Stomach (tissue), 19 donors: ENCODE measurements at places on chromosomes 4 and X. TPM values are rescaled to one million over a fixed set of nuclear protein-coding genes. Genes with fewer than 3 reads are reported as not detected.

TMPRSS11A gene
- not detected for total RNA-seq

STK32B gene
- 4.3 TPM for total RNA-seq

FAM47A gene
- total RNA-seq: not detected

ETDB gene
- total RNA-seq: not detected

TBC1D19 gene
- 57.6 TPM for total RNA-seq

CDKL2 gene
- total RNA-seq: 0.58 TPM

SOD3 gene
- 18.9 TPM for total RNA-seq

DNA sequence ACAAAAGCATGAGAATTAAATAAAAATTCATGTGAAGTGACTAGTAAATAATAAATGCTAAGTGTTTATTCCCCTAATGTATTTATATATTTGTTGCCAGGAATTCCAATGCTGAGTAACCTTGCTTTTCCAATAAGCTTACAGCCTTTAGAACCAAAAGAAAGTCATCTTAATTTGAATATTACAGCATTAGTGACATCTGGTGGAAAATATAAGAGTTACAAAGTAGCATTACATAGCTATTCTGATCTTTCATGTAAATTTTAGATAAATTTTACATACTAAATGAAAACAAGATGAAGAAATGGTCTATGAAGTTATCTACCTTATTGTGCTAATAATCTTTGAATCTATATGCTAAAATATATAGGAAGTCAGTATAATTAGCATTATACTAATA is 10.4 kb downstream of the MAD2L1 start:
- no peak overlapping the region for H3K4me3 ChIP-seq
- no peaks in the 10 kb centered on the region for H3K36me3 ChIP-seq
- no peak overlapping the region for H3K27ac ChIP-seq
- H3K4me1 ChIP-seq: peaks cover 8% of the 10 kb centered on the region
- no peaks in the 10 kb centered on the region for H3K27me3 ChIP-seq

DNA sequence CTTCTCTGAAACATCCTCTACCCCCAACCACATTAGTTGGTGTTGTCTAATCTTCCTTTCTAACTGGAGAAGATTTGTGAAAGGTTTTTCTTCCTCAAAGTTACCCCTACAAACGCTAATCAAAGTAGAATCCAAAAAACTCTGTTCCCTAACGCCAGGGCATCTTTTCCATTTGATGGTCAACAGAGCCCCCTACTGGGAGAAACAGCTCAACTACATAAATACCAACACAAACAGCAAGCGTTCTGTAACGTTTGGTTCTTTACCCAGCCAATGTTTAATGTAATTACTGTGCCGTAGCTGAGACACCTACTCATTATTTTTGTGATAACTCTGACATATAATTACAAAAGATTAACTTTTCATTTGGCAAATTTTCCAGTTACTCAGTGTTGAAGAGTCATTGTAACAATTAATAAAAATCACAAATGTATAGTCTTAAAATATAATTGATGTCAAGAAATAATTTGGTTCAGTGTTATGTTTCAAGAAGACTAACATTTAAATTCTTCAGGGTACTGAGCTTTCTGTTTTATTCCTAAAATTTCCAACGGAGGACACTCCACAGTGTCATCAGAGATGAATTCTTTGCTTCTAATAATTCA is 94.9 kb upstream of the TBC1D9 start:
- peak; percentile 28 for DNase-seq
- H3K27me3 ChIP-seq: no peaks in the 10 kb centered on the region
- H3K27ac ChIP-seq: no peak overlapping the region
- H3K4me3 ChIP-seq: no peak overlapping the region

DNA sequence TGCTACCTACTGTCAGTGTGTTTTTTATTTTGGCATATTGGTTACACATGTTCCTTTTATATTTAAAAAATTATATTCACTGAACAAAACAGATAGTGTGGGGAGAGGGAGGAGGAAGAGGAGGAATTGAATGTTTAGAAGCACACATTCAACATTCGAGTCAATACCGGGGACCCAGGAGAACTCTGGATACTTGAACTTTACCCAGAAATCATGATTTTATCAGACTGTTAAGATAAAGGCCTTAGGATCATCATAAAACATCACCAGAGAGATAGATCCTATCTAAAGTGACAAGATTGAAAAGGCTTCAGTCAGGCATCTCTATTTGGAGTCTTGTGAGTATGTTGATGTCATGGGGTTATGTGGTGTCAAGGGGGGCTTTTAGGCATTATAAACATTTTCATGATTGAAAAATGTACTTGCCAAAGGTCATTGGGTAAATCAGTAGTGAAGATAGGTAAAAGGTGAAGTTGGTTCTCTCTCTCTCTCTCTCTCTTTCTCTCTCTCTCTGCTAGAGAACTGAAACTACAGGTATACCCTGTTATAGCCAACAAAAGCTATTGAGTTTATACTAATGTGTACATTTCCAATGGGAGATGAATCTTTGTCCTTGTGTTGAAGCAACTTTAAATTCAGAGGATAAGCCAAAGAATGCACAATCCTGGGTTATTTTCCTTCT is 16.9 kb upstream of the RGN start:
- peaks cover 6% of the 10 kb centered on the region for H3K4me1 ChIP-seq
- no peak overlapping the region for H3K4me3 ChIP-seq
- no peak for DNase-seq
- H3K36me3 ChIP-seq: no peaks in the 10 kb centered on the region
- H3K27me3 ChIP-seq: no peaks in the 10 kb centered on the region

- no peak overlapping the region for H3K4me3 ChIP-seq
- DNase-seq: no peak
- H3K27me3 ChIP-seq: no peaks in the 10 kb centered on the region
- peaks cover 5% of the 10 kb centered on the region for H3K36me3 ChIP-seq
- H3K27ac ChIP-seq: no peak overlapping the region
- H3K4me1 ChIP-seq: peaks cover 19% of the 10 kb centered on the region
Observed at GRCh38 chr4:40479378-40479777, 144.2 kb downstream of the CHRNA9 start.

GRCh38 chr4:158766434-158767044 is 2.3 kb upstream of the FNIP2 start:
- peak overlapping the region; percentile 10 for H3K27ac ChIP-seq
- no peak for DNase-seq
- no peaks in the 10 kb centered on the region for H3K27me3 ChIP-seq
- H3K36me3 ChIP-seq: no peaks in the 10 kb centered on the region
- peaks cover 19% of the 10 kb centered on the region for H3K4me1 ChIP-seq

DNA sequence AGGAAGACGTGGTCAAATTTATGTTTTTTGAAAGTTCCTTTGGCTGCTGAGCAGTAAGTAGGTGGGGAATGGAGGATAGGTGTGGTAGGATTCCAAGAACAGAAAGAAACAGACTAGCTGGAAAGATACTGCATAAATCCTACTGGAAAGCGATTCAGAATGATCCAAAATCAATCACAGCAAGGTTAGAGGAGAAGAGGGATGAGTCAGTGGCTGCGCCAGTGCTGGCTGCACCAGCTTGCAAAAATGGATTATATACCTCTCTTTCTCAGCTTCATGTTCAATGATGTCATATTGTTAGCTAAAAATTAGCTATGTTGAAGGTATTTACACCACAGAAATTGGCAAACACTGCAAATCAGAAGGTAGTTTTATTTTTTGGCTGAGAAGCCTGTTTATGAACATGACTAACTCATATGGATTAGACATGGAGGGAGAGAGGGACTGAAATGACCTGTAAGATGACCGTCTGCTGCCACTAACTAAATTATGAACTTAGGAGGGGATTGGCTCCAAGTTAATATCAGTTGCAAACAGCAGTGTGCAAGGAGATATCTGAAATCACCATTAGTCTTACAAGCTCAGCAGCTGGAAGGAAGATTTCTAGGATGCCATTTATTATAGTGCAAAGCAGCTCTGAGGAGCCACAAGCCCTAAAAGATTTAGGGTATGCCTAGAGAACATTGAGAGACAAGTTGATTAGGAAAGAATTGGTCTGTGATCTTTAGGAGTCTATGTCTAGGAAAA is 405.3 kb downstream of the MID1IP1 start:
- no peak overlapping the region for H3K27ac ChIP-seq
- H3K27me3 ChIP-seq: no peaks in the 10 kb centered on the region
- no peak overlapping the region for H3K4me3 ChIP-seq
- H3K36me3 ChIP-seq: no peaks in the 10 kb centered on the region
- no peak for DNase-seq
- H3K4me1 ChIP-seq: no peaks in the 10 kb centered on the region

DNA sequence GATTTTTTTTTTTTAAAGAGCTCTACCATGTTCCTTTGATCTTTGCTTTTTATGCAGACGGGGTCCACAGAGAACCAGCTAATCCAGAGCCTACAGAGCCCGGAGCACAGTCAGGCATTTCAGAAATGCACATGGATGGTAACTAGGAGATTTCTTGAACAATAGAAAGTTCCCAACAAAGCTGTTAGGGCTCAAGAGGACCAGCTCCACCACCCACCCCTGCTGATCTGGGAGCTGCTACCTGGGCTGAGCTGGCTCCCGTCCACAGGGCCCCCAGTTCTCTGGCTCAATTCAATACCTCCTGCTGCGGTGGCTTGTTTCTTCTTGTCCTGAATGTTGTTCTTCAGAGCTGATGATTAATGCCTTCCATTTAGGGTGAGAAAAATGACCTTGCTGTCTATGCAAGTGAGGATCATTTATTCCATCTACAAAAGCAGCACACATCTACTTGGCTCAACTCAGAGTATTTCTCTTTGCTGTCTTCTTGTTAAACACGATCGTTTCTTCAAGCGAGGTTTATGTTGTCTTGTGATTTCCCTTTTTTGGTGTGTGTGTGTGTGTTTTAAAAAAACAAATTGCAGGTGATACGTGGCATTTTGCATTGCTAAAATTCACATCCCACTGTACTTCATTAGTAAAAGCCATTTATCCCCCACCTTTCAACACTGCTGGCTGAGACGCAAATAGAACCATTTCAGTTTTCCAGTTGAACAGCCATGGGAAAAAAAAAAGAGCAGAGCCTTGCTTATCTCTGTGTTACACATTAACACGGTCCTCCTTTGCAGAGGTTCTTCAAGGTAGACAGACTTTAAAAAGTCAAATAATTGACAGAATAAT is 31.3 kb downstream of the IGFBP7 start:
- H3K27ac ChIP-seq: no peak overlapping the region
- no peaks in the 10 kb centered on the region for H3K27me3 ChIP-seq
- H3K4me1 ChIP-seq: peaks cover 44% of the 10 kb centered on the region
- H3K4me3 ChIP-seq: no peak overlapping the region

- H3K4me1 ChIP-seq: no peaks in the 10 kb centered on the region
- no peak for DNase-seq
- H3K27ac ChIP-seq: no peak overlapping the region
- no peak overlapping the region for H3K4me3 ChIP-seq
- no peaks in the 10 kb centered on the region for H3K27me3 ChIP-seq
- no peaks in the 10 kb centered on the region for H3K36me3 ChIP-seq
Observed at GRCh38 chrX:50442426-50443116, 28.1 kb downstream of the DGKK start.

GRCh38 chr4:3209551-3210325 is 39.2 kb upstream of the MSANTD1 start:
- H3K4me1 ChIP-seq: peaks cover 11% of the 10 kb centered on the region
- peaks cover 81% of the 10 kb centered on the region for H3K36me3 ChIP-seq
- DNase-seq: no peak

- DNase-seq: peak; percentile 35
- H3K4me1 ChIP-seq: no peaks in the 10 kb centered on the region
- no peak overlapping the region for H3K4me3 ChIP-seq
- H3K36me3 ChIP-seq: no peaks in the 10 kb centered on the region
- no peak overlapping the region for H3K27ac ChIP-seq
Observed at GRCh38 chrX:29478336-29479069, 736.9 kb upstream of the MAGEB2 start.

DNA sequence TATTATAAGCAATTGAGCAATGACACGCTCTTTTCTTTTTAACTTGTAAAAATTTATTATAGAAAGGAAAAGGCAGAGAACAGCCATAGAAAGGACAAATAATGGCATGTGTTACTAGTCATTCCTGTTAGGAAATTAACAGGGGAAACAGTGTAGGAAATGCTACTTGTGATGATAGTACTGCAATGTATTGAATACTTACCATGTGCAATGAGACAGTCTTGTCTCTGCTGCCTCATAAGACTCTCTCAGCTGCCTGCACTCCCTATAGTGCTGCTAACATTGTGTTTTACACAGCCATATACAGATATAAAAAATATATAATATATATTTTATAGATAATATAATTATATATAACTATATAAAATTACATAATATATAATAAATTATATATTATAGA is 62.3 kb upstream of the SHOX start:
- no peak for DNase-seq
- H3K27me3 ChIP-seq: no peaks in the 10 kb centered on the region

DNA sequence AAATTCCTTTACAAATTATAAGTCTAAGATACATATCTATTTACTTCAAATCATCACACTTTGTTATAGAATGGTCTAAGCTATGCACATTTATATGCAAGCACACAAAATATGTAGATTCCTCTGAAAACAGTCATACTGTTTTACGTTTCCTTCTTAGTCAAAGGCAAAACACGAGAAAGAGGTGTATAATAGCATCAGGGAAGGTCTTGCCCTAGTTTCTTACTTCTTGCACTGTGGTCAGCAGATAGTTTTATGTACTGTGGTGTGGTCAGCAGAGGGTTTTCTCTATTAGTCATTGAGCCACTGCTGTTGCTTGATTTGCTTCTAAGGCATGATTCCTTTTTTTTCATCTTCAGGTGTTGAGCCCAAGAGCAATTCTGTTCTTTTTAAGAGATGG is 117.7 kb downstream of the ADAM29 start:
- no peaks in the 10 kb centered on the region for H3K36me3 ChIP-seq
- H3K27me3 ChIP-seq: no peaks in the 10 kb centered on the region
- no peak overlapping the region for H3K4me3 ChIP-seq

GRCh38 chrX:131306601-131307000 is 17.5 kb upstream of the IGSF1 start:
- H3K27me3 ChIP-seq: peaks cover 14% of the 10 kb centered on the region
- no peak overlapping the region for H3K27ac ChIP-seq
- no peak overlapping the region for H3K4me3 ChIP-seq
- DNase-seq: no peak

DNA sequence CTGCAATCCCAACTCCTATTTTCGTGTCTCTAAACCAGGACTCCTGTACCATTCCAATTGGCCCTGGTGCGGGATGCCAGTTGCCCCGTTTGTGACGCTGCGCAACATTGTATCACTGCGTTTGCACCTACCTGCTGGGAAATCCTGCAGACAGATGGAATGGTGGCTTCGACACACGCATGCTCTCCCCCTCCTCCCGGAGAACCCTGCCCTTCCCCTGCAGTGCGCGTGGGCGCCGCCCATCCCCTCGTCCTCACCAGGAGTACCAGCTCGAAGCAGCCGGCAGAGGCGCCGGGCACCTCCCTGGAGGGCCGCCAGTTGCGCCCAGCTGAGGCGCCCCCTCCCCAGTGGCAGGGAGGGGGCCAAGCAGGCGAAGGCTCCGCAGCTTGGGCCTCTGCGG is 1.4 kb downstream of the DGKK start:
- no peaks in the 10 kb centered on the region for H3K36me3 ChIP-seq
- DNase-seq: no peak
- peaks cover 16% of the 10 kb centered on the region for H3K27me3 ChIP-seq
- H3K4me1 ChIP-seq: peaks cover 31% of the 10 kb centered on the region
- no peak overlapping the region for H3K4me3 ChIP-seq

DNA sequence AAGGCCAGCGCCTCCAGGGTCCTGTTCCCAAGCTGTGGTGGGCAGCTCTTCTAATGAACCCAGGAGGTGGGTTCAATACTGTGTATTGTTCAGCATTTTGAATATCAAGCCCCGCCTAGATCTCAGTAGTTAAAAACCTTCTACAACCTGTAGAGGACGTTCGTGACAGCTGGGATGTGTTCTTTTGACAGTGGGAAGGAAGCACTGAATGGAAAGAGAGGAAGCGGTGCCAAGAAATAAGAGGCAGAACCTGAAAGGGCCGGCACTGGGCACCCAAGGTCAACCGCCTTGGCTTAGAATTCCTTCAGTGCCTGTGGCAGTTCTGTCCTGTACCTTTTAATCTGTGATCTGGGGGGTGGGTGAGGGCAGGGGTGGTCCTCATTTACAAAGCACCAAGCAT is 73.1 kb downstream of the CC2D2A start:
- H3K27me3 ChIP-seq: no peaks in the 10 kb centered on the region
- H3K4me1 ChIP-seq: peaks cover 9% of the 10 kb centered on the region
- peaks cover 75% of the 10 kb centered on the region for H3K36me3 ChIP-seq
- no peak overlapping the region for H3K27ac ChIP-seq
- DNase-seq: no peak
